ENCODE measurements at places on chromosomes 6 and 20. TPM values are rescaled to one million over a fixed set of nuclear protein-coding genes. Genes with fewer than 3 reads are reported as not detected.

GRCh38 chr6:45678285-45678607 is 300.5 kb upstream of the SUPT3H start:
- DNase-seq, result no peak

Gene HLA-DQB1
- 43.4 TPM for total RNA-seq

- no peak for DNase-seq
These were observed 117.6 kb downstream of the HIVEP2 start for GRCh38 chr6:142827369-142827768.

DNA sequence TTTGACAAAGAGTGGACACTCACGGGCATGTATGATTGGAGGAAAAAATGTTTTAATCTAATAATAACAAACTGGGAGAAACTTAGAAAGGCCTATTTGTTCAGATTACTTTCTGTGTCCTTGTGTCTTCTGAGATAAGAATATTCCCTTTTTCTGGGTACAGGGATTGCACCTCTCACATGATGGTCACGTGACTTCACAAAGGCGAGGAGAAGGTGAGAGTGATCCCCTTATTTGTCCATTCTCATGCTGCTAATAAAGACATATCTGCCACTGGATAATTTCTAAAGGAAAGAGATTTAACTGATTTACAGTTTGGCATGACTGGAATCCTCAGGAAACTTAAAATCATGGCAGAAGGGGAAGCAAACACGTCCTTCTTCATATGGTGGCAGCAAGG is 989.7 kb upstream of the FLRT3 start:
- DNase-seq, result no peak

DNA sequence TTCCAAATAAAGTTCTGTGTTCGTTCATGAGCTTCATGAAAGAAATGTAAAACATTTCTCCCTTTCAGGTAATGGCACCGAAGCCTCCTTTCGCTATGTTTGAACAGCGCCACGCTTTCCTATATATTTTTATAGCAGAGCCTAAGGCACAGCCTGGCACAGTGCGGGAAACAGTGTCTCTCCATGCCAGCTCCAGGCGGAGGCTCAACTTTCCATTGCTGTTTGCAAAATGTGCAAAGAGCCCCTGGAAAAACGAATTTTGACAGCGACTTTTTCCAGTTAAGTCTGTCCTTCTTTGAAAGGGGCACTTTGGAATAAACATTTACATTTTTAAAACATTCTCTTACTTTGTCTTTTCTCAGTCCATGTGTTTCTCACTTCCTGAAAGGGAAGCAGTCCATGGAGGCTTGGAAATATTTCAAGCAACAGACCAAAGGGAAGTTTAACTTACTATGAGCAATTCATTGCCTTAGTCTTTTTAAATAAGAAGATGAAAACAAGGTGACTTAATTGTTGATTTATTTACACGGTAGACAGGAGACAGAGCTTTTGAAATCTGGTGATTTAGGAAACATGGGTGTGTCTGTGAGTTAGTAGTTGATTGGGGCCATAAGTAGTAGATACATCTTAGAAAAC is 769 bp downstream of the CCN6 start:
- no peak for DNase-seq

DNA sequence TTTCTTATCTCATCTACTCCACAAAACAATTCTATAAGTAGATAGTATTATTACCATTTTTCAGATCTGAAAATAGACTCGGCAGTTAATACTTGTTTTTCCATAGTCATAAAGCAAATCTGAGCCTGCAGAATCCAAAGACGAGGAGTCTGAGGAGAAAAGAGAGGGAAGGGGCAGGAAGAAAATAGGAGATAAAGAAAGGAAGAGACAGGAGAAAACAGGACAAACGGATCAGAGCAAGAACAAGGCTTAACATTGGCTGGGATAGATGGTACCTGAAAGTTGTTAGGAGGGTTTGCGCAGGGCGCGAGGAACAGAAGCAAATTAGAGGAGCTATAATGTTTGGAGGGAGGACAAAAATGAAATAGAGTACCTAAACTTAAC is 639 bp upstream of the PPIL1 start:
- no peak for DNase-seq

- no peak for DNase-seq
These were observed 71.5 kb upstream of the HDAC2 start for GRCh38 chr6:114042267-114043016.

Gene EXOC2
- 18.0 TPM for total RNA-seq

All from aorta (tissue), 5 donors.